ENCODE measurements at places on chromosomes 3 and 15.
A peak's percentile ranks its signal among the peaks of the same experiment; 100 is the strongest.

GRCh38 chr3:139306078-139306477 lies 37.7 kb upstream of the MRPS22 start:
- no peak for DNase-seq

DNA sequence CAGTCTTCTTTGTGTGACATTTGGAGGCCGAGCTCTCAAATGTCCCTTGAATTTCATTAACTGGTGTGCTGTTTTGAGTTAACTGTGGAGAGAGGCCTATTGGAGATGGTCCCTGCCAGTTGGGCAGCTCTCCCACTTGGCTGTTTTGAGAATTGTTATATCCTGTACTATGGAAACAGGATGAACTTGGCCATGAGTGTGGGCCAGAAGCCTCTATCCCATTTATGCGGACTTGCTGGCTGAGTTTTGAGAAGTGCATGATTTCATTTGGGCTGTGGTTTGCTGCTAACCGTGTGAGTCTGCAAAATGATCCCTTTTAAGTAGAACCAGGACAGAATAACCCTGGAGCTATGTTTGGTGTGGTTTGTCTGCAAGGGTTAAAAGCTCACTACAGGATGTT lies 366.0 kb downstream of the PTPRG start:
- peak; percentile 69 for DNase-seq

DNA sequence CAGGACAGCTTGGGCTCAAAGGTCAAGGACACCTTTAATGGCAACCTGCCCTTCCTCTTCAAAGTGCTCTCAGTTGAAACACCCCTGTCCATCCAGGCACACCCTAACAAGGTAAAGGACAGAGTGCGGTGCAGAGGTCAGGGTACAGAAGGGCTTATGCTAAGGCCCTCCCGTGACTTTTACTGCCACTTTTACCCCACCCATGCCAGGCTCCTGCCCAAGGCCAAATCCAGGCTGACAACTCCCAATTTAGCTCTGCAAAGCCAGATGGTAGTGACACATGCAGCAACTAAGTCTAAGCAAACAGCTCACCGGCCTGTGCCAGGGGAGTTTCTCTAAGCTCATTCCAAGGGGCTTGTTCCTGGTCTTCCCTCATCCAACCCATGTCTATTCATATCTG lies 1.6 kb downstream of the MPI start:
- no peak for DNase-seq

- DNase-seq, result peak; percentile 79
Measured at GRCh38 chr15:89751748-89752147, 699 bp upstream of the MESP1 start.

DNA sequence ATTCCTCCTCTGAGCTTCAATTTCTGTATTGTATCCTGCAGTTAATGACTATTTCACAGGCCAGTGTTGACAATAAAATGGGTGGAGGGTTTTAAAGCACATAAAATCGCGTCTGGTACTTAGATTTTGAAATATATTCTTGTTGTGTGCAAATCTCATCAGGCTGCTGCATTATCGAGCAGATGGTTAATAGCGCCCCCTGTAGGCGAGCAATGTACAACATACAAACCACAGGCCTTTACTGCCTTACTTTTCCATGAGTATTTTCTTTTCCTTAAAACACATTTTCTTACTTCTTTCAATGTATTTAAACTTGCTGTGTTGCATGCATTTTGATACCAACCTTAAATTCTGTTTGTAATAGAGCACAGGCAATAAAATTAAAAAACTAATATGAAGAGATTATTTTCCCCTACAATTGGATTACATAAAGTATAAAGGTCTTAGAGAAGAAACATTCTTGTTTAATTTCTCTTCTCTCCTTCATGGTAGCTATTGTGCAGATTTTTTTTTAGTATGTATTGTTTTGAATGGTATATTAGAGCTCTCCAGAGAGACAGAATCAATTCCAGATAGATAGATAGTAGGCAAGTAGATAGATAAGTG lies 608.4 kb downstream of the CADM2 start:
- DNase-seq, result peak; percentile 6

DNA sequence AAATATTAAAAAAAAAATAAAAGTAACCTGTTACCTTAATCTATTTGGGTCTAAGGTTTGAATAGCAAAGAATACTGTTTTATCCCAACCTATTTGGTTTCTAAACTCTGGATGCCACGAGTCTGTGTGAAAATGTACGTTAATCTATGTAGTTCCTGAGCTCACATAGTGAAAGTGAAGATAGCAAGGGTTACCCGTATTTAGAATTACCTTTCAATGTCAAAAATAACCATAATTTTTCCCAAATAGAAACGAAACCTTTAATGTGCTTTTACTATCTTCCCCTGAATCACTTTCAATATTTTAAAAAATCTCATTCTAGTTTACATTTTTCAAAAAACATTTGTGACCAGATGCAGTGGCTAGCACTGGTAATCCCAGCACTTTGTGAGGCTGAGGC lies 5.8 kb upstream of the USP50 start:
- DNase-seq, result no peak

- DNase-seq, result no peak
Measured at GRCh38 chr3:71979175-71979574, 194.2 kb upstream of the PROK2 start.

Data from thyroid gland (tissue), 4 donors.